Naive B cell (primary cell): ENCODE measurements at places on chromosomes 1 and 21.

GRCh38 chr1:36134505-36135329 lies 9.7 kb upstream of the COL8A2 start:
- H3K4me3 ChIP-seq = no peak overlapping the region
- H3K36me3 ChIP-seq = peaks cover 5% of the 10 kb centered on the region
- H3K4me1 ChIP-seq = no peaks in the 10 kb centered on the region
- no peak overlapping the region for H3K27ac ChIP-seq
- H3K27me3 ChIP-seq = no peaks in the 10 kb centered on the region
- DNase-seq = peak; percentile 20

GRCh38 chr1:215595231-215595630 lies 28.1 kb downstream of the KCTD3 start:
- no peaks in the 10 kb centered on the region for H3K27me3 ChIP-seq
- no peak for DNase-seq
- H3K27ac ChIP-seq = no peak overlapping the region

- H3K36me3 ChIP-seq = no peaks in the 10 kb centered on the region
- no peaks in the 10 kb centered on the region for H3K4me1 ChIP-seq
- H3K27ac ChIP-seq = no peak overlapping the region
Measured at GRCh38 chr1:16724718-16725438, 15.4 kb upstream of the RNU1-4 start.

GRCh38 chr1:161330346-161330745 lies 16.2 kb downstream of the SDHC start:
- H3K4me1 ChIP-seq = no peaks in the 10 kb centered on the region
- H3K4me3 ChIP-seq = no peak overlapping the region
- no peak for DNase-seq

- H3K27me3 ChIP-seq = peaks cover 10% of the 10 kb centered on the region
- no peak overlapping the region for H3K4me3 ChIP-seq
- no peak for DNase-seq
- H3K4me1 ChIP-seq = no peaks in the 10 kb centered on the region
- H3K27ac ChIP-seq = no peak overlapping the region
Measured at GRCh38 chr1:7526867-7527732, 244.0 kb upstream of the VAMP3 start.

DNA sequence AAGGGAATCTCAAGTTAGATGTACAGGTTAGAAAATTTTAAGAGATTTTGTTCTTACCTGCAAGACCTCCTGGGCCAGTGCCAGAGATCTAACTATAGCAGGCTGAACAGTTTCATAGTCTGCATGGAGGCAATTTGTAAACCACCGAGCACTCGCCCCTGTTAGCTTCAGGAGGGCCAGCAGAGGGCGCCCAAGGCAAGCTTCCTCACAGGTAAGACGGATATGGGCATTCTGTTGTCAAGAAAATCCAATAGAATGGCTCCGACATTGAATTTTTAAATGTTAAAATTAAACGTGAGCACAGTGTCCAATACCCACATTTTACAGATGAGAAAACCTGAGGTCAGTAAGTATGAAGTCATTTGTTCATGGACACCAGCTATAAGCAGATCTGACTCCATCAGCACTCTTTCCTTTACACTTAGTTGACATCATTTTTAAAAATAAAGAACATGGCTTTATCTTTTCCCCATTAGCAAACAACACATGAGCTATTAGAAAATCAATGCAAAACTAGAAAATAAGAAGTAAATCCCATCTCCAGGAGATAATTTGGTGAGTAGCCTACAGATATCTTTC lies 2.2 kb downstream of the REG4 start:
- no peak overlapping the region for H3K4me3 ChIP-seq
- H3K27ac ChIP-seq = no peak overlapping the region
- H3K36me3 ChIP-seq = no peaks in the 10 kb centered on the region
- peaks cover 6% of the 10 kb centered on the region for H3K27me3 ChIP-seq
- no peaks in the 10 kb centered on the region for H3K4me1 ChIP-seq
